Ureter (tissue), 1 donor: ENCODE measurements at places on chromosomes 11 and 22. TPM values are rescaled to one million over a fixed set of nuclear protein-coding genes. Genes with fewer than 3 reads are reported as not detected.
A peak's percentile ranks its signal among the peaks of the same experiment; 100 is the strongest.

DNA sequence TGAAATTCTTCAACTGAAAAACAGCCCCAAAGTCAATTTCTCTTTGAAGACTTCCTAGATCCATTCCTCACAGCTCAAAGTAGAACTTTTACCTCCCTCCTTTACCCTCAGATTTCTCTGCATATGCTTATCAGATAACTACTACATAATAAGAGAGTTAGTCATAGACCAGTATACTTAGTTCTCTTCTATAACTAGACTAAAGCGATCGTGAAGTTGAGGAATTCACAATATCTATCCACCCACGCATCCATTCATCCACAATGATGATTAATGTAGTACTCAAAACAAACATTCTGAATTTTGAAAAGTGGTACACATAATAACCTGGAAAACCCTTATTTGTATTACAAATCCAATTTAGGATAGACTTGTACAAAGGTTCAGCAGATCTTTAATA is 800.9 kb upstream of the TENM4 start:
- DNase-seq = no peak

Gene TREH
- total RNA-seq = 0.44 TPM

Gene CECR2
- 10.0 TPM for total RNA-seq

DNA sequence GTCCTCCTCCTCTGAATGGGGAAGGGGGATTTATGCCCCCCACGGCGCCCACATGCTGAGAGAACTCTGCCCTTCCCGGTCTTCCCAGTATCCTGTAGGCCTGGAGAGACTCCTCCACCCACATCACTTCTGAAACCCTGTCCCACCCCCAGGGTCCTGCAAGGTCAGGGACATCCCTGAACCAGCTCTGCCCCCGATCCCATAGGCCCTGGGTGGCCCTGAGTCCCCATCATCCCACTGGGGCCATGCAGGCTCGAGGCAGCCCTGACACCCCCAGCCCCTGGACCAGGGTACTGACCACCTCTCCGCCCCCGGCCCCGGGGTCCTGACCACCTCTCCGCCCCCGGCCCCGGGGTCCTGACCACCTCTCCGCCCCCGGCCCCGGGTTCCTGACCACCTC is 11.7 kb downstream of the B4GALNT4 start:
- DNase-seq = no peak

Gene CRACR2B
- total RNA-seq = 45.8 TPM

Gene OR5B21
- total RNA-seq = not detected

GRCh38 chr11:111006227-111006626 is 239.3 kb upstream of the POU2AF2 start:
- no peak for DNase-seq

DNA sequence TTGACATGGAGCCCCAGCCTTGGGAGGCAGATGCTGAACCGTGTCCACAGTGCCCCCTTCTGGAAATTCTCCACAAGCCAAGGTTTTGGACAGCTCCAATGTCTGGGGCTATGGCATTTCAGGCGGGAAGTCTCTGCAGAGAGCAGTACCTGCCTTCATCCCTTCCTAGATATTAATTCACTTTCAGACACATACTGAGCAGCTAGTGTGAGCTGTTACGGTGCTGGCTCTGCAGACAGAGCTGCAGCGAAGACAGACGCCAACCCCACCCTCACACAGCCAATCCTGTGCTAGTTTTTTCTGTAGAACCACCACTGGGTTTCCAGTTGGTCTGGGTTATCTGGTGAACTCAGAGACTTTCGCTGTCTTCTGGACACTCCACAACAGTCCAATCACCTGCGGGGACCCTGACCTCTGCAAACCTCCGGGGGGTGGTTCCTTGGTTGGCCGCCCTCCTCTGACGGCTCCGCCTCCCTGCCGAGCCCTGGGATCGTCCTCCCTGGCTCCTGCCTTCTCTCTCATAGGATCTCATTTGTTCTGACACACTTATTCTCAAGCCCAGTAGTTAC is 9.1 kb downstream of the LMF2 start:
- DNase-seq = no peak

GRCh38 chr11:66924272-66924671 is 33.9 kb downstream of the PC start:
- no peak for DNase-seq

Gene UBQLN3
- total RNA-seq = 0.70 TPM

GRCh38 chr11:116879800-116880625 is 42.6 kb upstream of the APOA1 start:
- no peak for DNase-seq

- DNase-seq = no peak
These were observed 26.6 kb downstream of the PHLDB1 start for GRCh38 chr11:118633979-118634378.

Gene RHOG
- 40.8 TPM for total RNA-seq

GRCh38 chr11:1890856-1891830 is 552 bp downstream of the PRR33 start:
- DNase-seq = no peak

DNA sequence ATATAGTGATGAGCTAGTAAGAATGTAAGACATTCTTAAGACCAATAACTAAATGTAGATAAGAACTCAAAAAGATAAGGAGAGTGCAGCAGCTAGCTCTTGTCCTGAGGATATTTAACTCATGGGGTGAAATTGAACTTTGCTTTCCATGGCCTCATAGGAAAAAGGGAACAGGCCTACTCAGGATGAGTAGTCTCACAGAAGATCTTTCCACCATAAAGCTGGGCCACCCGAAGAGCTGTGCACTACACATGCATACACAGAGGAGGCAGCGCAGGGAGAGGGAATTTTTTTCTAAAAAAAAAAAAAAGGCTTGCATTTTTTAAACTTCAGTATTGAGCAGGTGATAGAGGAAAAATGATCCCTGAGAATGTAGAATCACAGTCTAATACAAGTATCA is 59.9 kb upstream of the CFAP300 start:
- DNase-seq = no peak

GRCh38 chr11:62505440-62506091 is 41.0 kb downstream of the AHNAK start:
- peak; percentile 69 for DNase-seq

Gene OR51B4
- 0.42 TPM for total RNA-seq

GRCh38 chr22:42162728-42163489 is 32.3 kb upstream of the CYP2D6 start:
- no peak for DNase-seq

Gene IGHMBP2
- total RNA-seq = 31.5 TPM

DNA sequence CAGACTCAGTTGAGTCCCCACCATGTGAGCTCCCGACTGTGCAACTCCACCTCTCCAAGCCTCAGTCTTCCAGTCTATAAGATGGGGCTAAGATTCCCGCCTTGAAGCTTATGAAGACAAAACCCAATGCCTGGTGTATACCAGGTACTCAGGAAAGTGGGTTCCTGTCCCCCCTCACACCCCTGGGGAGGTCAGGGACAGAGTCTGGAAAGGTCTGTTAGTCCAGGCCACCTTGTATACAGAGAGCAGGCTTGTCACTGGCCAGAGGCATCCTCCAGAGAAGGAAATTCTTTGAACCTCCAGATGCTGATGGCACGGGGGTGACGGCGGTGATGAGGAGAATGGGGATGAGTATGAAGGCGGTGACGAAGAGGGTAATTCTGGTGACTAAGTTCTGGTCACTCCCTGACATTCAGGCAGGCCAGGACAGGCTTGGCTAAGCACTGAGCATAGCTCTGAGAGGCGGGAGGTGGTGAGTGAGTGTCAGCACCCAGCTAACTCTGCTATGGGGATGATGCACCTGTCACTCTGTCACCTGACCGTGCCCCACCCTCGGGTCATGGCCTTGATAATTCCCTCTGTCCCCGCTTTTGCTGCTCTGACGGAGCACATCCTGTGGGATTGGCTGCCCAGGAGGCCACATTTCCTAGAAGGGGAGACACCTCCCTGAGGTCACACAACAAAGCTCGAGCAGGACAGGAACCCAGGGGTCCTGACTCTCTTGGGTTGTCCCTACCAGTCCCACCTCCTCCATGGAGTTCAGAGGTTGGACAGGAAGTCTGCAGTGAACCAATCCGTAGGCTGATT is 30.9 kb upstream of the CSNK1E start:
- peak; percentile 46 for DNase-seq

GRCh38 chr22:41585898-41586297 is 3.7 kb downstream of the PMM1 start:
- DNase-seq = no peak

Gene AQP11
- 0.34 TPM for total RNA-seq

DNA sequence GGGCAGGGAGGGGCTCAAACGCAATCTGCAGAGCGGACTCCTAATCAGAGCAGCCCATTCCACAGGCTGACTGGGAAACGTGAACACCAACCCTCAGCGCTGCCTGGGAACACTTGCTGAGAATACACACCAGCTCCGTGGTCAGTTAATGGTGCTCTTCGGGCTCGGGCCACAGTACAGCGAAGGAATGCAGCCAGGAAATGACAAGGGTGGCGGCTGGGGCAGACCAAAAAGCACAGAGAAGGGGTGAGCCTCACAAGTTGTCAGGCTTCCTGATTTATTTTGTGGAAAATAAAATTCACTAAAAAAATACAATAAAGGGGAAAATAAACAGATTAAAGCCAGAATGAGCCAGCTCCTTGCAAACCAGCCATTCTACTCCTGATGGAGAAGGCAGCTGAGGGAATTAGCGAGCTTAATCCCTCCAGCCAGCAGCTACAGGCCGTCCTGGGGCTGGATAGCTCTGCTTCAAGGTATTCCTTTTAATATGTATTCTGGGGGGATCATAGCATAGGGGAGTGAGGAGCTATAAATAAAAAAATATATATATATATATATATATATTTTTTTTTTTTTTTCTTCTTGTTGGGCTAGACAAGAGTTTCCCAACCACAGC is 165.5 kb upstream of the NTM start:
- no peak for DNase-seq

DNA sequence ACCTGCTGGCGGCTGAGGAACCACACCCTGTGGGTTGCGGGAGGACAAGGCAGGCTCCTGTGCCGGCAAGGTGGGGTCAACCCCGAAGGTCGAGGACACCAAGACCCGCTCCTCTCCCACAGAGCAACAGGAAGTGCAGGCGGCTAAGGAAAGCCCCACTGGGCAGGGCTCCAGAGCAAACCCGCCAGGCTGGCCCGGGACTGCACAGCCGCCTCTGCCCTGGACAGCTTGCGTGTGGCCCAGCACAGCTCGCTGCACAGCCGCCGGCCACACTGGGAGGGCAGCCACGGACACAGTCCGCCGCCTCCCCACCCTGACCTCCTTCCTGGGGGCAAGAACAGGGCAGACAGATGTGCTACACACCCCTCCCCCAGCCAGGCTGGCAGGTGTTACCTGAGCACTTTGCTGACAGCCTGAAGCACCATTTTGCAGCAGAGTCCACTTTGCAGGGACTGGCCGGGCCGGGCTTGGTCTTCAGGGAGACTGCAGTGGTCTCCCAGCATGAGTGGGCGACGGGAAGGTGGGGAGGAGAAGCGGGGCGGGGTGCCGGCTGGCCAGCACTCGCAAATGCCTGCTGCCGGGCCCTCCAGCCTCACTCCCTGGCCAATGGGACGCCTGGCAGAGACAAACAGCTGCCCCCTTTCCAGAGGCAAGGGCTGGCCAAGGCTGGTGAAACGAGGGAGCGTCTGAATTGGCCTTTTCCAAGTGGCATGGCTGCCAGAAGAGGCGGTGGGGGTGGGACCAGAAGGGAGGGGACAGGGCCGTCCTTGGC is at the start of gene MOB2:
TSS of gene MOB2 (minus strand) at position 726 of the 772 bp plus-strand sequence. CDS start at position 503, 223 bp downstream.
- DNase-seq = peak; percentile 82

DNA sequence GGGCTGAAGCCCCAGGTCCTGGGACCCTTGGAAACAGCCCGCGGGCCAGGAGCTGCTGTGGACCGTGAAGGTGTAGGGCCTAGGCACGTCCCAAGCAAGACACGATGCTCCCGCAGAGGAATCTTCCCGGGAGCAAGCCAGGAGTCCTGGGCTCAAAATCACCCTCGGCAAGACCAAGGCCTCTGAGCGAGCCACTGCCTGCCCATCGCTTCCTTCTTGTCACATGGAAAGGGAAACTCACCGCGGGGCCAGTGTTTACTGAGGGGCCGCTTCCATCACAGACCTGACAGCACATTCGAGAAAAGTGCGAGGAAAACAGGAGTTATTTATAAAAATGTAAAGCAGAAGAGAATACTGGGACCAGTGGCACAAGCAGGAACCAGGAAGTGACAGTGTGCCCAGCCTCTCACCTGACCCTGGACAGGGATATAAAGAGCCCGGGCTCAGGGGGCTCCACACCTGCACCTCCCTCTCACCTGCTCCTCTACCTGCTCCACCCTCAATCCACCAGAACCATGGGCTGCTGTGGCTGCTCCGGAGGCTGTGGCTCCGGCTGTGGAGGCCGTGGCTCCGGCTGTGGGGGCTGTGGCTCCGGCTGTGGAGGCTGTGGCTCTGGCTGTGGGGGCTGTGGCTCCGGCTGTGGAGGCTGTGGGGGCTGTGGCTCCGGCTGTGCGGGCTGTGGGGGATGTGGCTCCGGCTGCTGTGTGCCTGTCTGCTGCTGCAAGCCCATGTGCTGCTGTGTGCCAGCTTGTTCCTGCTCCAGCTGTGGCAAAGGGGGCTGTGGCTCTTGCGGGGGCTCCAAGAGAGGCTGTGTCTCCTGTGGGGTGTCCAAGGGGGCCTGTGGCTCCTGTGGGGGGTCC is at the start of gene KRTAP5-5:
TSS of gene KRTAP5-5 (plus strand) at position 450 of the 860 bp plus-strand sequence. CDS start at position 516, 66 bp downstream.
- no peak for DNase-seq

DNA sequence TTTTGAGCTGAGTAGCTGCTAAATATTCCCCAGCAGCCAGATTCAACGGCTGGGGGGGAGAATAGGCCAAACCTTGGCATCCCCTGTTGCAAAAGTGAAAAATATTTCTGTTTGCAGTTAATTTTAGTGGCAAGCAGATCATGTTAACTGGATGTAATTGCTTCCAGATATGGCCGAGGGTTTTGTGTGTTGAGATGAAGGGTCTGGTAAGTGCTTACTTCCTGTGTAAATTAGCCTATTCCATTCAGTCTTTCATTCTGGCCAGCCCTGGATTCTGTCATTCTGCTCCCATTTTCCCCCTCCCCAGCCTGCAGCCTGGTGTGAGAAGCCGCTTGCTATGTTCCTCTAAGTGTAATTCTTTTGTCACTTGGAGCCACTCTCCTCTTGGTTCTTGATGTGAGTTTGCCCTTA is 17.4 kb downstream of the ZBTB16 start:
- DNase-seq = no peak

- no peak for DNase-seq
These were observed 533.6 kb downstream of the CNTN5 start for GRCh38 chr11:99554232-99554903.
